Stromal cell of bone marrow (primary cell): ENCODE measurements at places on chromosomes 4 and X.

DNA sequence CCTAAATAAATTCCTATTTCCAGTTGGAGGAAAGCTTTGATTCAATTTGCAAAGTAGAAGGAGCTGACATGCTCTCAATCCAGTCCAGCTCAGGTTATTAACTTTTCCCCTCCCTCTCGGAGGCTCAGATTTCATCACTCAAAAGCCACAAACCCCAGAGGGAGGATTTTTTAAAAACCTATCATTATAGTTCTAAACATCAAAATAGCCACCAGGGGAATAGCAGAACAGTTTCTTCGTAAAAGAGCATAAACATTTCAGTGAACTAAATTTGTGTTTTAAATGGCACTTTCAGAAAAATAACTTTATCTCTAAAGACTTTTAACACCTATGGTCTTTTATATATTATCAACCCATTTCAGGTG is 8.8 kb downstream of the GPRIN3 start:
- DNase-seq = no peak

DNA sequence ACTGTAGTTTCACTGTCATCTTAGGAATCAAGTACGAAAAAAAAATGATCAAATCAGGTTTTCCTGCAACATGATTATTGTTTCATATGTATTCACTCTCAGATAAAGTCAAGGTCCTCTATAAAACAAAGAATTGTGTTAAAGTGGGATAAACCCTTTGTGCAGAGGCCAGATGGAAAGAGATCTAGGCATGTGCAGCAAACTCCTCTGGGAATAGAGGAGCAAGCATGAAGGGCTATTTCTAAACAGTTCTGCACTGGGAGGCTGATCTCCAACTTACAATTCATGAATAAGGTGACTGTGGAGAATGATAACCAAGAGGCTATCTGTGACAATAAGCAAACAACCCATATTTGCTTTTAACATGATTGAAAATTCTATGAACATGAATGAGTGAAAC is 2.4 kb upstream of the WDFY3 start:
- no peak for DNase-seq

- no peak for DNase-seq
Observed at GRCh38 chr4:3387154-3387942, 54.4 kb upstream of the HGFAC start.

- DNase-seq = no peak
Observed at GRCh38 chr4:144901141-144901540, 196.9 kb downstream of the ANAPC10 start.

GRCh38 chr4:174135530-174135929 is 147.9 kb downstream of the FBXO8 start:
- no peak for DNase-seq

- no peak for DNase-seq
Observed at GRCh38 chrX:153731845-153732215, 7.2 kb downstream of the ABCD1 start.

GRCh38 chrX:109398833-109399232 is 83.1 kb downstream of the GUCY2F start:
- DNase-seq = no peak

DNA sequence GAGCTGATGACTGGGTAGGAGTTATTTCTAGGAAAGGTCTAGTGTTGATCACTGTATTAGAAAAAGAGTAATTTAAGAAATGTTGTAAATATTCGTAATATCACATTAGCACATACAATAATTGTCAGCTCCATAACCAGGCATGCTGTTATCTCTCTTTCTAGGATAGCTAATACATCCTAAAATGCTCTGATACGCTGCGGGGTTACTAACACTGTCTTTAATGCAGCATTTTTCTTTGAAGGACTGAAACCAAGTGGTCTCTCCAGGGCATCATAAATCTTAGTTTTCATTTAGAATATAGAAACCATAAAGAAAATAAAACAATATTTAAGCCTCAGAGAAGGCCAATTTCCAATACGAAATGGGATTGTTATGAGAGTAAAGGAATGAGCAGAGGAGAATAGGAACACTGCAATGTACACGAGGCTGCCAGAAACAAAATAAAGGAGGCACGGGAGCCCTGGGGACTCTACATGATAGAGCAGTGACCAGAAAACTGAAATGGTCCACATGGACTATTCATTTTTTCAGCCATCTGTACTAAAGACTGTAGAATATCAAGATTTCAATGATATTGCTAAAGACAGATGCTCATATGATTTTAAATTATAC is 1606.7 kb upstream of the AGA start:
- DNase-seq = no peak

DNA sequence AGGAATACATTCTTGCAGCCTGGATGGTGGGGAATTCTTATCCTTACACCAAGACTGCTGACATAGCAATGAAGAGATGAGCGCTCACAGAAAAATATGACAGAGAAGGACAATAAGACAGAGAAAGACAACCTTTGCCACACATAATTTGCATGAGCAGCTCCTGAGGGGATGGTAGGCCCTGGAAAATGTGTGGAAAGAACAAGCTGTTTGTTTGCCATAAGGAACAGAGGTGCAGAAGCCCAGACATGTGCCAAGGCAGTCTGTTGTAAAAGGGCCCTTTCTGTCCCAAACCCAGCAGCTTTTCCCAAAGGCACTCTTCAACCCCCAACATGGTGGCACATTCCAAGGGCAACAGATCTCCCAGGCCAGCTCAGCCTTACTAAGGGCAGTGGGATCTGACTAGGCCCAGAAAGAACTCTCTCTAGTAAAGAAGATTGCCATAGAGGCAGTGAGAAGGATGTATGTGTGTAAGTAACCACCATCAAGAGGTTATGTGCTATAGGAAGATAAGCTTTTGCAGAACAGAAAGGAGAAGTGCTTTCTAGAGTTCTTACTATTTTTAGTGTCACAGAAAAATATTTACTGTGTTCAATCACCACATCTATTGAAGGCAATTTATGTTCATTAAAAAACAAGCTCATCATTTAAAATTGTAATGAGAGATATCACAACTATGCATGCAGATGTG is 287.0 kb upstream of the RASGEF1B start:
- DNase-seq = no peak

GRCh38 chr4:58809366-58809765 is 1699.2 kb upstream of the IGFBP7 start:
- DNase-seq = no peak

GRCh38 chrX:43677993-43678392 is 21.9 kb downstream of the MAOA start:
- no peak for DNase-seq
